Right hindlimb (tissue), 1 donor: ENCODE measurements at places on chromosomes 2 and 18.

DNA sequence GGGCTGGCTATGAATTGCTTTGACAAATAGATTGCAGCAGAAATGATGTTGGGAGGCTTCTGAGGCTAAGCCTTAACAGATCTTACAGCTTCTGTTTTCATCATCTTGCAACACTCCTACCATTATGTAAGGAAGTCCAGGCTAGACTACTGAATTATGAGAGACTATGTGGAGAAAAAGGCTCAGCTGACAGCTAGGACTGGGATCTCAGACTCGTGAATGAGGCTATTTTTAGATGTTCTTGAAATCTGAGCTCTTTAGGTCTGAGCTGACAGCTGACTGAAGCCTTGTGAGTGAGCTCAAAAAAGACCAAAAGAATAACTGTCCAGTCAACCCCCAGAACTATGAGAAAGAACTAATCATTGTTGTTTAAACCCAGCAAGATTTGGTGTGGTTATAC, 70.3 kb downstream of the VWC2L start:
- DNase-seq: no peak

DNA sequence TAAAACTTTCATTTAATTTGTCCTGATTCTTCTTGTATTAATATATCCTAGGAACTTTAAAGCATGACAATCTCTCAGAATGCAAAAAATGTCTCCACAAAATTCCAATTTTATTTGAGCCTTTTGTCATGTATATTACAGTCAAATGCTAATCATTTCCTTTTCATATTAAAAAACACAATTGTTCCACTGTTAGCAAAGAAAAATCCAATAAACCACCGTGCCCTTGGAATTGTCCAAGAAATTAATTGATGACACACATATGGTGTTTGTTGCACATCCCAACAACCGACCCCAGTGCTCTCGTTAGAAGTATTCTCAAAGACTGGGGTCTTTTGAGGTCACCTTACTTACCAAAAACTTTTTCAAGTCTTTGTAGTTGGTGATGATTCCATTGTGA, 28.1 kb downstream of the GFPT1 start:
- no peak for DNase-seq

DNA sequence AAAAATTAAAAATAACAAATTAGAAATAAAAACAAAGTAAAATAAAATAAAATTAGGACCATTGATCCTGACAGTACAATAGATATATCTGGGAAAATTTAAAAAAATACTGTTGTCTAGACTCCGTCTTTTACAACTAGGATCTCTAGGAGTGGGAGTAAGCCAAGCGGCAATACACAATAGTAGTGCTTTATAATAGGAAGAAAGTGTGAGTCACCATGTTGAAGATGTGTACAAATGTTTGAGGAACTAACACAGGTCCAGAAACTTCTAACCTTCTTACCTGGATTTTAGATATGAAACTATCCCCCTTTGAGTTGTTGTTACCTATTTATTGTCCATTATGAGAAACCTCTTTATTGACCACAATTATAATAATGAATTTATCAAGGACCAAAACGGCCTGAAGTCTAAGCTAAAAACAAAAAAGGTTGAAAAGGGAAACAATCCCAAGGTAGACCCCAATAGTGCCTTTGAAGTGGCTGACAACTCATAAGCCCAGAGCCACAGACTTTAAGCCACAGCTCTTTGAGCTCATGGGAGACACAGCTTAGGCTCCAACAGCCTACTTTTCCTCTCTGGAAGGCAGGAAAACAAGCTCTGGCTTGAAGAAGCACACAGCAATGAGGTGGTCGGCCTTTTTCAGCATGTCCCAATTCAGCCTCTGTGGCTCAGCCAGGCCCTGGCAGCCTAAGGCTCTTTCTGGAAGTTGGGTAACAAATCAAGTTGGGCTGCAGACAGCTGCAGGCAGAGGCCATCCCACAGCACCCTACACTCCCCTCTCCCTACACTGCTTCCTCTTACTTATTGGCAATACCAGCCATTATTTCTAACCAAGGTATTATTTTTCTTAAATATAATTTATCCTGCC, 62.9 kb downstream of the AQP4 start:
- no peak for DNase-seq

DNA sequence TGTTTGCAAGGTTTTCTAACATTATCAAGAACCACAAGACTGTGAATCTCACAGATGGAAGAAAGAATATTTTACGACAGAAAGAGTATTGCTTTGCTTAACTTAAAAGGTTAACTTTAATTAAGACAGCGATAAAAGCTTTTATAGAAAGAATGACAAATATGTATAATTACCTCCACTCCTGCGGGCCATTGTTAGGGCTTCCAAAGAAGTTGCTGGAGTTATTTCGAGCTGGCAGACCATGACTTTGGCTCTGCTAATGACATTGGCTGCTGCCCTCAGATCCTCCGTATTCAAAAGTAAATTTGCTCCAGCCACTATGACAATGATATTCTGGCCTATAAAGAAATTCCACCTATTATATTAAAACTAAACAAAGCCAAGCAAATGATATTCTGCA, 47.3 kb downstream of the RBKS start:
- no peak for DNase-seq

DNA sequence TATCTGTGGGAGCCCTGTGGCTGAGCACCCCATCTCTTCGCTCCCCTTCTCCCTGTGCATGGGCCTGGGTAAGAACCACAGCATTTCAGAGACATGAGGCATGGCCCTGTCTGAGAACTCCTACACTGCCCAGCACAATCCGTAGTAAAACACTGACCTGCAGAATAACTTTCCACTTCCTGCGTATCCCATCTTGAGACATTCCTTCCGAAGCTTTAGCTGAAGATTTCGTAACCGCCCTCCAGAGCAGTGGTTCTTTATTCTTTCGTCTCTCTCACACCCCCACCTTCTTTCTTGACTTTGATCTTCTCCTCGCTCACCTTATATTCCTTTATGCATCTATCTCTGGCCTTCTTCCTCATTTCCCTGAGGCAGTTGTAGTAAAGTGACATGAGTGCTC, 381.1 kb downstream of the HRH4 start:
- DNase-seq: no peak

GRCh38 chr2:149857344-149857743, 269.8 kb upstream of the MMADHC start:
- DNase-seq: no peak

DNA sequence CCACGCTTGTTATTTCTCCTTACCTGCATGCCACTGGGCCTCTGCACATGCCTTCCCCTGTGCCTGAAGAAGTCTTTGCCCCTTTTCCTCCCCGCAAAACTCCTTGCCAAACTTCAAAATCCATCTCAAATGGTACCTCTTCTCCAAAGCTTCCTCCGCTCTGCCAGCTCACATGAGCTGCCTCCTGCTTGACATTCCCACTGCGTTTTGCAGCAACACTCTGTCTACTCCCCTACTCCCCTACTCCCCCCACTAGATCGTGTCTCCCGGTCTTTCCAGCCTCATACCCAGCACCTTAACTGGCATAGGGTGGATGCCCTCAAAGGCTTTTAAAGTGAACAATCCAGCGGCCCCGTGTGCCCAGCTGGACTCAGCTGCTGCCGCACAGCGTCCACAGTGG, 65.8 kb downstream of the TNS1 start:
- DNase-seq: no peak

- no peak for DNase-seq
These were observed 299.8 kb downstream of the LRATD1 start for GRCh38 chr2:14932285-14932684.

DNA sequence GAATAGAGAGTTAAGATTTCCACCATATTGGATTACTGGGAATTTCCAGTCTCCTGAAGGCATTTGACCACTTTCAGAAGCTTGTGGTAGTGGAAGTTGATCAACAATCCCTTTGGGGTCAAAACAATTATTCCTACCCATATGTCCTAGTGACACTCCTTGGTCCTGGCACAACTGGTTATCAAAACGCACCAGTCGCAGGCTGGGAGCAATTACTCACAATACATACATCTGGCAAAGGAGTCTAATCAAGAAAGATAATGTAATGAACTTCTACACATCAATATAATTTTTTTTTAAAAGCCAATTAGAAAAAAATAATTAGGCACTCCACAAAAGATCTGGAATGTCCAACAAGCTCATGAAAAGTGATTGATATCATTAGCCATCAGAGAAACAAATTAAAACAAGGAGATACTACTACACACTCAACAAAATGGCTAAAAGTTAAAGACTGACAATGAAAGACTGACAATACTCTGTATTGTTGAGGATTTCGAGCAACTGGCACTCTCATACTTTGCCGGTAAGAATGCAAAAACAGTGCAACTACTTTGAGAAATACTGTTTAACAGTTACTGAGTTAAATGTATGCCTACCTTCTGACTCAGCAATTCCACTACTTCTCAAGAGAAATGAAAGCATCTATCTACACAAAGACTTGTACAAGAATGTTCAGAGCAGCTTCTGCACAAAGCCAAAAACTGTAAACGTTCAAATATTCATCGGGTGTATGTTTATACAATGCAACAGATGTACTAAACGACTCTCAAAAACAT, 2.0 kb downstream of the INO80C start:
- DNase-seq: no peak

DNA sequence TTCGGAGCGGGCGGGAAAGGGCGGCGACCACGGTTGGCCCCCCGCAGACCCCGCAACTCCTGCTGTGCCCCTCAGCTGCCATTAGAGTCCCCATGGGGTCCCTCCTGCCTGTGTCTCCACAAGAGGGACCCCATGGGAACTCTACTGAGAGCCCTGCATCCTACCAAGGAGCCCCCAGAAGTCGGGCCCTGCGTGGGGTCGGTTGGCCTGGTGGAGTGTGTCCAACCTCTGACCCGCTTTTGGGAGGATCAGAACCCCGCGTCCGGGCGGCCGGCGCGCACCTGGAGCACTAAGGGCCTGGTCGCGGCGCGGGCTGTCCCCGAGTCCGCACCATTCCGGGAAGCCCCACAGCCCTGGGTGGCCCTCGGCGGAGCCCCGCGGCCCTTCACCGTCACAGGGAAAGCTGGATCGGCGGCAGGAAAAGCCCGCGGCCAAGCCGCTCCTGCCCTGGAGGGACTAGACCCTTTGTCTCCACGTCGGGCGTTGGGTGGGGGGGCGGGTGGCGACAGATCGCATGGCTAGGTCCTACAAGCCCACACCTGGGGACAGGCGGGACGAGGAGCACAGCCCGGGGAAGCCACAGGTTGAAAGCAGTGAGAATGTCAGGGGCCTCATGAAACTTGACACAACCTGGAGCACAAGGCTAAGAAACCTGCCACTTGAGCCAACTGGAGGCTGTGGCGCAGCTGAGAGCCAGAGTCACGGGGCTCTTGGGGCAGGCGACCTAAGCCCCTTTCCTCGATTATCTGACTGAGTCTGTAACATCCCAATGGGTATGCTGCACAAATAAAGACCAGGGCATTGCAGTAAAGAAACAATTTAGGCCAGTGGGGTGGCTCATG, 11.2 kb upstream of the CXXC1 start:
- DNase-seq: no peak

GRCh38 chr2:144942516-144943256, 422.8 kb upstream of the ZEB2 start:
- DNase-seq: no peak

DNA sequence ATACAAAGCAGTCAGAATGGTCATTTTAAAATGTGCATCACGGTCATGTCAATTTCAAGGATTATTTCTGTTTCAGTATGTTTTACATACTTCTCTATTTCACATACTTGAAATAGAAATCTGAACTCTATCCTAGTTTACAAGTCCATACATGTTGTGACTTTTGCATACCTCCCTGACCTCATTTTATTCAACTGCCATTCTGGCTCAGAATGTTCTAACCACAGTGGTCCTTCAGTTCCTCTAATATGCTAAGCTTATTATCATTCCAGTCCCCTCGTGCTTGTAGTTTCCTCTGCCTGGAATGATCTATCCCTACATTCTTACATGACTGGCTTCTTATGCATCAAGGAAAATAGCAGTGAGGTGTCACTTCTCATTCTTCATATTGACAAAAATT, 295.6 kb downstream of the KIAA1328 start:
- no peak for DNase-seq

DNA sequence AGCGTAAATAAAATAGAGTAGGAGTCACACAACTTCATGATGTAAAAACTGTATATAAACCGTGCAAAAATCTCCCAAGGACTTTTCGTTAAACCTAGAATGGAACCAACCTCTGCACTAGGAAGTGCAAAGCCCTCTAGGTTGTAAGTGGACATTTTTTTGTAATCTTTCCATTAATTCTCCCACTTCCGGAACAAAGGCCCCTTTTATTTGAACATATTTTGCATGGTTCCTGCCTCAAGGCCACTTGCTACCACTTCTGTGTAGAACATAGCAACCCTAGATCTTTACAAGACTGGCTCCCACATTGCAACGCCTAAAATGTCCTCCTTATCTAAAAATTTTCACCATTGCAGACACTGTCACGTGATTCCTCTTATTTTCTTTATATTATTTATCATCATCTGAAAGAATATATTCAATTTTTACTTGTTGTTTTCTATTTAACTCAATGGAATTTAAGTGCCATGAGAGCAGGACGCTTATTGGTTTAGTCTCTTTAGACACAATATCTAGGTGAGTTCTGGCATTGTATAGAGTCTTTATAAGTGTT, 249.6 kb upstream of the TMEFF2 start:
- DNase-seq: no peak

DNA sequence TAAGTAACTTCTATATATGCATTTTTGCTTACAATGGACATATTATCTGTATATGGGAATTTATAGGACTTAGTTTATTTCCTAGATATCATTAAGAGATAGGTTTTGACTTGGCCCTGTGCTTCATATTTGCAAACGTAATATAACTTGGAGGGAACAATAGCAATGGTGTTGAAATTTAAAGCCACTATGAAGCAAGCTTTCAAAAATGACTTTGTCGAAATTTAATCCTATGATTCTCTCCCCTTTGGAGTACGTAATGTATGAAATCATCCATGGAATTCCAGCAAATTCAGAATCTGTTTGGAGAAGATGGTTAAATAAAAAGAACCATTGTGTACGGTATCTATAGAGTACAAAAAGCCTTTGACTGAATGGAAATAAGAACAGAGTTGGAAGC, 486.3 kb downstream of the ARHGAP15 start:
- no peak for DNase-seq

- DNase-seq: no peak
These were observed 140.5 kb downstream of the LRP2 start for GRCh38 chr2:169221745-169222369.

- no peak for DNase-seq
These were observed 34.0 kb upstream of the TMEM131 start for GRCh38 chr2:98029718-98030222.

GRCh38 chr2:158060160-158060834, 41.4 kb upstream of the UPP2 start:
- DNase-seq: no peak

GRCh38 chr2:99856119-99856518, 286.3 kb downstream of the AFF3 start:
- no peak for DNase-seq

- no peak for DNase-seq
These were observed 483.0 kb upstream of the FSIP2 start for GRCh38 chr2:185255566-185255965.
